ENCODE measurements at places on chromosomes 1 and 21. TPM values are rescaled to one million over a fixed set of nuclear protein-coding genes. Genes with fewer than 3 reads are reported as not detected.

GRCh38 chr1:28518000-28518744 lies 12.3 kb downstream of the RCC1 start:
- DNase-seq, result peak; percentile 90

DNA sequence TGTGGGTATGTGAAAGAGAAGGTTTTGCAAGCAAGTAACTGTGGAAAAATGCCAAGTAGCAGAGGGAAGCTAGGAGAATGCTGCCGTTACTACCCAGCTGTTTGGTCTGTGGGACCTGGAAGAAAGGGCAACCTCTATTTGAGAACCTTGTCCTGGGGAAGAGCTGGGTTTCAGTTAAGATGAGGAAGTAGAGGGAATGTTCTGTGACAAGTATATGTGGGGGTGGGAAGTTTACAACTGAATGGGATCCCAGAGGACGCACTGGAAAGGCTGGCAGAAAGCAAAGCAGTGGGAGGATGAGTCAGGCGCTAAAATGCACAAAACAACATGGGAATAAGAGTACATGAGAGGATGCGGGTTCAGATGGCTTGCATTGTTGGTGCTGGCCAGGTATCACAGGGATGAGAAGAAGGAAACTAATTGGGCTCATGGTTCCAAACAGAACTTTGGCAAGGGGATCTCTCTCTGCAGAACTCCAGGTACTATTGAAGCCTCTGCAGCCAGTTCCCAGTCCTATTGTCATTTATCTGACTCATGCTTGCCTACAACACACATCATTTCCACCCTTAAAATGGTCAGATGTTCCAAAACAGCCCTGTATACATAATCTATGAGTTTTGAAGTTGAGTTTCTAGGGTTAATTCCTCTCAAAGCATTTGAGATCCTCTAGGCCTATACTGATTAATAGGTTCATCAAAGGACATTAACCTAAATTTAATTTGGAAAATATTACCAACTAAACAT lies 88.5 kb upstream of the VAV3 start:
- no peak for DNase-seq

GRCh38 chr1:44496541-44497171 lies 91.6 kb downstream of the RNF220 start:
- DNase-seq, result no peak

GRCh38 chr1:94067196-94067595 lies 53.8 kb downstream of the ABCA4 start:
- DNase-seq, result no peak

GRCh38 chr1:213277036-213277435 lies 226.0 kb downstream of the RPS6KC1 start:
- no peak for DNase-seq

GRCh38 chr21:27761623-27762022 lies 794.7 kb upstream of the ADAMTS5 start:
- DNase-seq, result no peak

- DNase-seq, result peak; percentile 71
Observed at GRCh38 chr1:58881471-58881994, 97.7 kb upstream of the JUN start.

- no peak for DNase-seq
Observed at GRCh38 chr1:87702455-87702854, 373.8 kb downstream of the LMO4 start.

DNA sequence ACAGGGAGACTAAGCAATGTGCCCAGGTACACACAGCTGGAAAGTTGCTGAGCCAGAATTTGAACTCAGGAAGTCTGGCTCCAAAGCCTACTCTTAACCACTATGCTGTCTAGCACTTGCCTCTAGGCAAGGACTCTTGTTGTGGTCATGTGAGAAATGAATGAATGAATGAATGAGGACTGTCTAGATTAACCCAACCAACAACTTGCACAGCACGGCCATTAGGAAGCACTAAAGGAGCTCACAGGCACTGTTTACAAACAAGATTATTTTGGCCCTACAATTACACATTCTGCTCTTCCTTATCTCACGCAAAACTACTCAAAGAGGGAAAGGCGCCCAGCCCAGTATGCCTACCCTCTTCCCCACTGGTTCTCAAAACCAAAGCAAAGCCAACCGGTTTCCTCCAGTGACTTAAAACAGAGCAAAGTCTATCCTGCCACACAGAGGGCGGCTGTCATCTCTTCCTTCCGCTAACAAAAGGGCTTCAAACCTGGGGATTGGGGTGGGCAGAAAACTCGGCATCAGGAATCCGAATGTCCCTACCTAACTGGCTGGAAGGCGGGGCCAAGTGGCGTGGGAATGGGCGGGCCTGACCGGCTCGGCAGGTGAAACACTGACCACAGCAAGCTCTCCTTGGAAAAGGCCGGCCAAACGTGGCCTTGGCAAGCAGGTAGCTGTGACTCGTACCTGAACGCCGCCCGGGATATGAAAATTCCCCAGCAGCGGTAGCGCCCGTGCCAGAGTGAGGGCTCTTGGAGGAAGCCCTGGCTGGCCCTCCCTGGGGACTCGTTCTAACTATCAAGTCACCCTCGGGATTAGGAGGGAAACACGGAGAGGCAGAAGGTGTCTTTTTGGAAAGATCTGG lies 948 bp downstream of the STK40 start:
- DNase-seq, result peak; percentile 78

GRCh38 chr1:30514945-30515344 lies 208.4 kb downstream of the MATN1 start:
- DNase-seq, result no peak

GRCh38 chr21:45981151-45982091 lies at the start of gene COL6A1:
TSS of gene COL6A1 (plus strand) at chr21:45981770. CDS start at chr21:45981851, 81 bp downstream.
- peak; percentile 69 for DNase-seq

- no peak for DNase-seq
Observed at GRCh38 chr1:6447016-6447817, 18.8 kb downstream of the TNFRSF25 start.

DNA sequence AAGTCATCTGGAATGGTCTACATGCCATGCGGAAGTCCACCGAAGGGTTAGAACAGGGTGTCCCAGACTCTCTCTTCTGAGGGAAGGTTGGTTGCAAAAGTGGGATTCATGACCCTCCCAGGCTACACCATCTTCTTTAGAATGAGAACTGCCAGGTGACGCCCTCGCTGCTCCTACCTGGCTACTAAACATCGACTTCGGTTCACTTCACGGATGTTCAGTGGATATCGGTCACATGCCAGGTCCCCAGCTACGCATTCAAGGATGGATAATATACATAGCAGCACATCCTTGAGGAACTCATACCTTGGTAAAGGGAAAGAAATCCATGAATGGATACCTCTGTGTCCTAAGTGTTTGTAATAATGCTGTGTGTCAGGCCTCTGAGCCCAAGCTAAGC lies 3.3 kb upstream of the OPTC start:
- DNase-seq, result no peak

DNA sequence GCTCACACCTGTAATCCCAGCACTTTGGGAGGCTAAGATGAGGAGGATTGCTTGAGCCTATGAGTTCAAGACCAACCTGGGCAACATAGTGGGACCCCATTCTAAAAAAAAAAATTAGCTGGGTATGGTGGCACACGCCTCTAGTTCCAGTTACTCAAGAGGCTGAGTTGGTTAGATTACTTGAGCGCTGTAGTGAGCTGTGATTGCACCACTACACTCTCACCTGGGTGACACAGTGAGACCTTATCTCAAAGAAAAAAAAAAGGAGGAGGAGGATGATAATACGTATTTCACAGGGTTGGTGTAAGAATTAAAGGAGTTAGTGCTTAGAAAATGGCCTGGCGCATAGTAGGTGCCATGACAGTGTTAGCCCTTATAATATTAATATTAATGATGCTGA lies 144.1 kb downstream of the PLXNA2 start:
- DNase-seq, result no peak

DNA sequence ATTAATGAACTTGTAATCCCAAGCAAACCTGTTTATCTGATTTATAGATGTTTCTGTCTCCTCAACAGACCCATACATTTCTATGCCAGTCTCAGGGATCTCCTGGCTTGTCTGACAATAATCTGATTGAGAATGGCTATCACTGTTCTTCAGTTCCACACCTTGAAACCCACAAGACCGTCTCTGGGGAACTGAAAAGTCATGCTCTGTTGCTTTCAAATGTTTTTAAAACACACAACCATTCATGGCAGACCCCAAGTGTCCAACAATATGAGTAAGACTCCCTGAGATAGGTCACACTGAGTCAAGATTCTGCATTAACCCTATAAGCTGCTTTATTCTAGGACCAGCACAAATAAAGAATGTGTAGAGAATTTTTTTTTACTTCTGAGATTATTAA lies 611.2 kb upstream of the PLXNA2 start:
- no peak for DNase-seq

GRCh38 chr1:83559129-83559840 lies 439.6 kb downstream of the TTLL7 start:
- no peak for DNase-seq

DNA sequence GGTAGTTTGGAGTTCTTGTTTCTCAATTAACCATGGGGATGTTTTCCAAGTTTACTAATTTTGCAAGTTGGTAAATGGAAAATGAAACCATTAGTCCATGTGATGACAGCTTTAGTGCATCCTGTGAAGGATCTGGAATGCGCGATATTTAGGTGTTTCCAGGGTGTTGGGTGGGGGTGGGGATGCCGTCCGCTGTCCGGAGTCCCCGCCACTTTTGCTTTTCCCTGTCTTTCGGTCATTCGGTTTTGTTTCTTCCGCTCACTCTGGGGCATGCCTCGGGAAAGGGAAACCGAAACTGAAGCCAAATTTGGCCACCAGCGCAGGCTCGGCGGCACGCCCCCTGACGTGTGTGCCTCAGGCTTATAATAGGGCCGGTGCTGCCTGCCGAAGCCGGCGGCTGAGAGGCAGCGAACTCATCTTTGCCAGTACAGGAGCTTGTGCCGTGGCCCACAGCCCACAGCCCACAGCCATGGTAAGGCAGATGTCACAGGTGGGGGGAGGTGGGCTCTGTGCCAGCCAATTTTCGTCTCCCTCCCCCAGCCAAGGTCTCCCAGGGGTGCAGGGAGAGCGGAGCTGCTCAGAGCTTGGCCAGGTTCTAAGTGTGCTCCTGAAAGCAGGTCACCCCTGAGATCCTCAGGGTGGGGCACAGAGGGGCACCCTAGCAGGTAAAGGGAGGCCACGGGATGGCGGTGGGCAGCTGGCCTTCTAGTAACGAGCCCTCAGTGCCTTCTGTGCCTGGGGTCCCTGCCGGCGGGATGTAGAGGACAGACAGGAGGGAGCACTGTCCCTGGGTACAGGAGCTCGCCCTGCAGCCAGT lies at the start of gene ISG15:
Gene ISG15, plus strand, starts transcription at position 393 of the 817 bp plus-strand sequence. Its CDS starts 77 bp downstream, at position 470.
- DNase-seq, result peak; percentile 94

GRCh38 chr1:183597656-183598347 lies 7.5 kb upstream of the NCF2 start:
- no peak for DNase-seq

DNA sequence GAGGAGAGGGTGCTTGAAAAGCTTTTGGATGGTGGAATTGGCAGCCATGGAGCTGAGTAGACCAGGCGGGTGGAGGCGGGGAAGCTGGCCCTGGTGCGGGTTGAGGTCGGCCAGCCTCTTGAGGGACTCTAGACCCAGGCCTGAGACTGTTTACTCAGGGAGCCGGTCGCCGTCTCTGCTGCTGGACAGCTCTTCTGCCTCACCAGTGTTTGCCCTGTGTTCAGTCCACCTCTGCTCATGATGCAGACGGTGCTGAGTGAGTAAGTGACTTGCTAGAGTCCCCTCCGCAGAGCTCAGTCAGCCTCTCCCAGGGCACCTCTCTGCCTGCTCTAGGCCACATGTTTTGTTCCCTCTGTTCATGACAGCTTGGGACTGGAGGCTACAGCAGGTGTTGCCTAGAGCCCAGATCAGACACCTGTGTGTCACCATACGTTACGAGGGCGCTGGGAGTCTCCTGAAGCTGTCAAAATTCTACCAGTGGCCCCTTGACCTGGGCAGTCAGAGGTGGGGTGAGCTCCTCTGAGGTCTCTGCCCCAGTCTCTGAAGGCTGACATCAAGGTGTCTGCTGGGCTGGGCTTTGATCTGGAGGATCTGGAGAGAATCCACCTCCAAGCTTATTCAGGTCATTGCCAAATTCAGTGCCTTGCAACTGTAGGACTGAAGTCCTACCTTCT lies 73.5 kb upstream of the WNT4 start:
- DNase-seq, result no peak

DNA sequence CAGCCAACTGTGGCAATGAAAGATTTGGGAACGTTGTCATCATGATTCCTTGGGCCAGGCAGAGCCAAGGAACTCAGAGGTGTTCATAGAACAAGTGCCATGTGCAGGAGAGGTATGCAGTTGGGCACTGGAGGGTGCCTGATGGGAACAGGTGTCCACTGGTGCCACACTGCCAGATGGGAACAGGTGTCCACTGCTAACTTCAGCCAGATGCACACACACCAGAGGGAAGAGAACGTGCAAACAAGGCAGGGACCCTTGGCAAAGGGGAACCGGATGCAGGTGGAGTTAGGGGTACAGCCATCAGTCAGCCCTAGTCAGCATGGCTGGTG lies 13.5 kb downstream of the OLFML2B start:
- DNase-seq, result no peak

GRCh38 chr1:91170571-91170970 lies 148.7 kb upstream of the ZNF644 start:
- no peak for DNase-seq

- DNase-seq, result no peak
Observed at GRCh38 chr1:32266921-32267591, 16.0 kb downstream of the LCK start.

DNA sequence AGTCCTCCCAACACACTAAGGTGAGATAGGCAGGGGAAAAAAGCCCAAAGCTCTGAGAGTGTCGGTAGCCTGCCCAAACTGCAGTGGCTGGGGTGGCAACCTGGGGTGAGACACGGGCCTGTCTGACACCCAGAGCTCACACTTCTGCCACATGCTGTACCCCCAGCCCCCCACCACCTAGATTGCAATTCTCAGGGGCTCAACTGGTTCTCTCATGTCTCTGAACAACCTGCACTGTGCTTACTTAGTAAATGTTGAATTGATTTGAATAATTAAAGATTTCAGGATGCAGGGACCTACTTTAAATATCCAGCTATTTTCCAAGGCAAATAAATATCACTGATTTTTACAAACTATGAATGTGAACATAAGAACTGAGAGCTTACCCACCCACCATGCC lies 115.5 kb downstream of the EDEM3 start:
- DNase-seq, result no peak

FAM163A gene
- 5.1 TPM for total RNA-seq

TMEM240 gene
- total RNA-seq, result 4.7 TPM

TNFRSF1B gene
- total RNA-seq, result 50.4 TPM

ERVH48-1 gene
- not detected for total RNA-seq

TMPRSS3 gene
- total RNA-seq, result 10.5 TPM

NPPA gene
- total RNA-seq, result not detected

CFAP74 gene
- total RNA-seq, result not detected

HUNK gene
- total RNA-seq, result 4.0 TPM

TMPRSS15 gene
- total RNA-seq, result not detected

BSND gene
- total RNA-seq, result not detected
